Activated T-cell treated with anti-CD3 and anti-CD28 coated beads for 1 hour (primary cell): ENCODE measurements at places on chromosomes 2 and 18.

- no peak for DNase-seq
Measured at GRCh38 chr2:137886083-137886831, 78.0 kb upstream of the HNMT start.

- no peak for DNase-seq
Measured at GRCh38 chr18:22913861-22914260, 19.3 kb upstream of the RBBP8 start.

GRCh38 chr18:70421471-70422390 lies 132.9 kb downstream of the SOCS6 start:
- DNase-seq = no peak

GRCh38 chr2:86671337-86671981 lies 47.8 kb upstream of the RNF103 start:
- no peak for DNase-seq

DNA sequence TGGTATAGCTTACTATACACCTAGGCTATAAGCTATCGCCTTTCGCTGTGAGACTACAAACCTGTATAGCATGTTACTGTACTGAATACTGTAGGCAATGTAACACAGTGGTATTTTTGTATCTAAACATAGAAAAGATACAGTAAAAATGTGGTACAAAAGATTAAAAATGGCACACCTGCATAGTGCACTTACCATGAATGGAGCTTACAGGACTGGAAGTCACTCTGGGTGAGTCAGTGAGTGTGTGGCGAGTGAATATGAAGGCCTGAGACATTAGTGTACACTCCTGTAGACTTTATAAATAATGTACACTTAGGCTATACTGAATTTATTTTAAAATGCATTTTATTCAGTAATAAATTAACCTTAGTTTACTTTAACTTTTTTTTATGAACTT lies 258.2 kb upstream of the SP5 start:
- DNase-seq = no peak

- DNase-seq = no peak
Measured at GRCh38 chr18:6106091-6106685, 210.9 kb upstream of the TMEM200C start.

GRCh38 chr18:22172594-22173049 lies 3.2 kb downstream of the GATA6 start:
- DNase-seq = no peak

GRCh38 chr2:213237787-213238186 lies 46.5 kb upstream of the SPAG16 start:
- no peak for DNase-seq

DNA sequence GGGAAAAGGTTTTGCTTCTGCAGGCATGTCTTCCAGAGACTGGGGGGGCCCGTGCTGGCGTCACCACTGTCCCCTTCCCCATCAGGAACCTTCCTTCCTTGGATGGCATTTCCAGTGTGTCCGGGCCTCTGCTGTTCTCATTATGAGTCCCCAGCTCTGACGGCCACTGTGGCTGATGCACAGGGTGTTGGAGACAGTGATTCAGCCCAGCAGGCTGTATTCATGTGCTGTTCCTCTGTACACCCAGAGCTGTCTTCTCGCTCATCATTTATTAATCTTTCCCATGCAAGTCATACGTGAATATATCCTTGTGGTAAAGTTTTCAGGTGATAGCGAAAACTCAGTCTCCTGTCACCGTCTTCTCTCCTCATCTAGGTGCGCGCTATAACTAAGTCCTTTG lies 57.7 kb downstream of the ASAP2 start:
- DNase-seq = no peak

- no peak for DNase-seq
Measured at GRCh38 chr2:189060096-189060642, 86.0 kb downstream of the COL3A1 start.

DNA sequence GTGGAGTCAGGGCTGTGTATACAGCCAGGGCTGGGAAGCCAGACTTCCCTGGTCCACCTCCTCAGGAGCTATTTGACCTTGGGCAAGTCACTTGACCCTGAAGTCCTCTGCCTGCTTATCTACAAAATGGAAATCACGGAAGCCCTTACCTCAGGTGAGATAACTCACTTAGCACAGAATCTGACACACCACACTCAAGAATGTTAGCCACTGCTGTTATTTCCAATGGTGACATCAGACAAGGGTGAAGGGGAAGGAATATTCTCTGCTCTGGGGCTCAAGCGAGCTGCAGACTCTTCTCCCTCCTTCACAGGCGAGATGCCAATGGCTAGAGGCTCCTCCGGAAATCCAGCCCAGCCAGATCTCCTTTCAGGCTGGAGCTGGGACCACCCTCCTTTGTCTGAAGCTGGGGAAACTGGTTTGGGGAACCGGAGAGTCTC lies 189.6 kb downstream of the HAUS1 start:
- DNase-seq = no peak

GRCh38 chr18:23094411-23095190 lies 40.7 kb upstream of the CABLES1 start:
- no peak for DNase-seq

DNA sequence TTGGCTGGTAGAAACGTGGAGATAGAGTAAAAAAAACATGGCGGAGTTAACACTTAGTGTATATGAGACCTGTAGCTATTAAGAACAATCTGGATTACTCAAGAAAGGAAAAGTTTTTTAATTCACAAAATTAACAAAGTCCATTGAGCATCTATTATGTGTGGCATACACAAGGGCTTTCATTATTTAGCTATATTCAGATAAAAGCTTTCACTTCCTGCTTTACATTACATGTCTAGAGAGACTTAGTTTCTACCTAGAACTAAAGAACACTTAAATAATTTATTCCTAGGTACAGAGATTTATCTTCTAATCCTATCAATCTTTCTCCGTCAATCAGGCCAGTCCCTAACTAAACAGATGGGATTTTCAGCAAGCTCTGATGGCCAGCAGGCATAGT lies 196.0 kb upstream of the SLC39A10 start:
- no peak for DNase-seq

DNA sequence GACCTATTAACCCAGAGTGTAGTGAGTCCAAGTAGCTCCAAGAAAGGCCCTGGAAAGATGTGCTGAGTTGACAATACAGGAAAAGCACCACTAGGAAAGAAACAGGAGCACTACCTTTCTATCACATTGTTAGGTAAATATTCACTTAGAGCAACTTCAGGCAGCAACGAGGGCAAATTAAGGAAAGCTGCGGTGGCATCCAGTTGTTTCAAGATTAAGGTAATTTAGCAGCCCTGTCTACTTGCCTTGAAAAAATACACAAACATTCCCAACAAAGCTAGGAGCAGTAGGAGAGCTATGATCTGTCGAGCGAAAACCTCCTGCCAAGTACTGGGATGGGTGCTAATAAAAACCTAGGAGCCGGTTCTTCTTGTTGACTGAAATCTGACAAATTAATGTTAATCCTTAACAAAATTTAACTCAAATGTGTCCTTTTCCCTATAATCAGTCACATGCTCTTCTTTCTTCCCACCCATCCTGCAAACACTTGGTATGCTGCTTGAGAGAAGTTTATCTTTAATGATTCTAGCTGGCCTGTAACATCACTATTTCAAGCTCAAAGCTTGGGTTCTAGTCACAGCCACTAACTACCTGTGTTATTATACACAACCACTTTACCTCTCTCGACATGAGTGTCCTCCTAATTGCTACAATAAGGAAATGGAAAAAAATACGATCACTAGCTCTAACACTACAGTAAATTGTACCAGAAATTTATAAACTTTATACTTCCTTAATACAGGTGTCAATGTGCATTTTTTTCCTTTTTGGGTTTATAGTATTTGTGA lies 2.0 kb downstream of the ACAA2 start:
- no peak for DNase-seq

DNA sequence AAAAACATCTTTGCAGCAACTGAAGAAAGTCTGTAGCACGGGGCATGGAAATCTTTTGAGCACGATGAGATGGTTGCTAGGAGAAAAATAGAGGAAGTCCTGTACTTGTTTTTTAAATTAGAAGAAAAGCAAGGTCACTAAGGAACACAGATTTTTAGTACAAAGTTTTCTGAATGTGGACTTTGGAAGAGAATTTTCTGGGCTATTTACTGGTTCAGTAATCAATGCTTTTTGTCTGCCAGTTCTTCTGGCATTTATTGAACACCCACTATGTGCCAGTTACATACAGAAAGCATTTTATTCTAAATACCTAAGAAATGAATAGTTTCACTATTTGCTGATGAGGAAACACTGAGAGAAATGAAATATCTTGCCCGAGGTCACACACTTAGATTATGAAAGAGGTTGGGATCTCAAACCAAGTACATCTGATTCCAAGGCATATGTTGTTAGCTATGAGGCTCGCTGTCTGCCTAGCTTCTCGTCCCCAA lies 15.6 kb upstream of the MAP3K20 start:
- DNase-seq = no peak

DNA sequence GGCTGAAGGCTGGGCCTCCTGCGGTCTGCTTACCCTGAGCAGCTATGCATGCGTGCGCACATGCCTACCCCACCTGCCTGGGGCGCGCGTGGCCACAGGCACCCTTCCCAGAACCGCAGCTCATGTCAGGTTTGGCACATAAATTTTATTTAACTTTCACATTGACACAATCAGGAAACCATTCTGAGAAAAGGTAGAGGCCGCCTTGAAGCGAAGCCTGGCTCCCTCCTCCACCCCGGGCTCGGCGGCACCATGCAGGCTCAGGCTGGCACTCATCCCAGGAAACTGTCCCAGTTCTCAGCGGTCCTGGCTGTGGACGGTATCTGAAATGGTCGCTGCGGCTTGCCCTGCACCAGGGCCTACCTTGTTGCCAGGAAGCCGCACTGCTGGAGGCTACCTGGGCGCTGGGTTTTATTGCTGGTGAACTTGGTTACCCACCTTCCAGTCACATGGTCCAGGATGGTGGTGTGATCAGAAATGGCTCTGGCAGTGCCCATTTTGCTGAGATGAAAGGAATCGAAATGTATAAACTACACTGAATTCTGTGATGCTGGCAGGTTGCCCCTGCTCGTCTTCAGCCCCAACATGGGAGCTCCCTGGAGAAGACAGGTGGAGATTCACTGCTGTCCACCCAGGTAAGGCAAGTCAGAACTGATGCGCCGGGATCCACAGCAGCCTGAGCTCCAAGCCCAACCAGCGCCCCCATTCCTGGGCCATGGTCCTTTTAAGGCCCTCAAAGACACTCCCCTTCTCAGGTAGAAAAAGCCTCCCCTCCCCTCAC lies 25.5 kb downstream of the CHST10 start:
- no peak for DNase-seq

GRCh38 chr2:56613920-56614319 lies 430.1 kb downstream of the CCDC85A start:
- DNase-seq = no peak

- DNase-seq = peak; percentile 48
Measured at GRCh38 chr2:231708773-231709635, 679 bp downstream of the PTMA start.

- no peak for DNase-seq
Measured at GRCh38 chr2:174688079-174688478, 76.2 kb downstream of the CHRNA1 start.

DNA sequence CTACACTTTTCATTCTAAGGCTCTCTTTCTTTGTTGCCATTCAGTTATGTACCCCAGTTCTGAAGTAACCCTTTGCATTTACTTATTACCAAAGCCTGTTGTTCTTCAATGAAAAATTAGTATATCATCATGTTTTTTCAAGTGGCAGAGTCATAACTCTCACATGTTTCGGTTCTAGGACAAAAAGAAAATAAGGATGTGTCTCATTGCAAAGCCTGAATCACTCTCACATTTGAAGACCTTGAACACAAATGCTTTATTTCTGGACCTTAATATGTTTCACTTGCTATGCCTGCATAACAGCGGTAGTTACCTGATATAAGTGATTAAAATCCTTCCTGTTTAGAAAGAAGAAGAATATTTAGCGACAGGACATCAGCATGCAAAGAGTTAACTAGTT lies 49.1 kb downstream of the ZEB2 start:
- DNase-seq = no peak
